Inflammatory macrophage (primary cell): ENCODE measurements at places on chromosomes 12 and 14.

DNA sequence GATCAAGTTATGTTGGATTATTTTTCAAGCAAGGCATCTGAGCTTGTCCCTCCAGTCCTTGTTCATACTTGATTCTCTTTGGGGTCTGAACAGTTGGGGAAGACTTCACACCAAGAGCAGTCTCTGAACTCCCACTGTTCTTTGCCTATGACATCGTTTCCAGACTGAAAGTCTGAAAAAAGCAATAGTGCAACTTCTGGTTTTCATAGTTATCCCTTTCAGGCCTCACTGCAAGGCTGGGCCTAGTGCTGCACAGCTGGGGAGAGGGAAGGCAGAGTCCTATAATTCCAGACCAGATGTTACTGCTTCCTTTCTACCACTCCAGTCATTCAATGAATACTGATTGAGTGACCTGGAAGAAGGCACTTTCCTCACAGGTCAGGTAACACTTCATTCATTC is 187.1 kb upstream of the CCND2 start:
- no peak for DNase-seq

DNA sequence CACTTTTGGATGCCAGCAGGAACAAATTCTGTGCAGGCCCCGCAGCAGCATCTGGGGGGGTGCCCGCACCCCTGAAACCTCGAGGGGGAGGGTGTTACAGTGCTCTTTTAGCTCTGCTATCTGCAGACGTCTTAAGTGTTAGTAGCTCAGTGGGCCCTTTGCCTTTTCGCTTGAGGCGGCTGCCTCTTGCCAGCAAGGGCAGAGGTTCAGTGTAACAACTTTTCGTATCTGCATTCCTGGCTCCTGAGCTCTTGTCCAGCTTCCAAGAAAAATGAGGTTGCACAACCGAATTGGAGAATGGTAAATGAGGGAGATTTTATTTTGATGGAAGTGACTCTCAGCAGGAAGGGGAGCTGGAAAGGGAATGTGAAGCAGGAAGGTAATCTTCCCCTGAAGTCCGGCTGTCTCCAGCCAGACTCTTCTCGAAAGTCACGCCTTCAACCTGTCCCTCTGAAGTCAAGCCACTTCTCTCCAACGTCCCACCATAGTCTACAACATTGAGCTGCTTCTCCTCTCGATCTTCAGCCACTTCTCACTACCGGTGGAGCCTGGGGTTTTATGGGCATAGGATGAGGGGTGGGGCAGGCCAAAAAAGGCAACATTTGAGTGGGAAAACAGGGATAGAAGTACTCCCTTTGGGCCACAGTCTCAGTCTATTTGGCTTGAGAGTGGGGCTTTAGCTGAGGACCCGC is 17.8 kb downstream of the TAS2R50 start:
- no peak for DNase-seq

- no peak for DNase-seq
Measured at GRCh38 chr12:80154261-80154660, 54.9 kb downstream of the OTOGL start.

DNA sequence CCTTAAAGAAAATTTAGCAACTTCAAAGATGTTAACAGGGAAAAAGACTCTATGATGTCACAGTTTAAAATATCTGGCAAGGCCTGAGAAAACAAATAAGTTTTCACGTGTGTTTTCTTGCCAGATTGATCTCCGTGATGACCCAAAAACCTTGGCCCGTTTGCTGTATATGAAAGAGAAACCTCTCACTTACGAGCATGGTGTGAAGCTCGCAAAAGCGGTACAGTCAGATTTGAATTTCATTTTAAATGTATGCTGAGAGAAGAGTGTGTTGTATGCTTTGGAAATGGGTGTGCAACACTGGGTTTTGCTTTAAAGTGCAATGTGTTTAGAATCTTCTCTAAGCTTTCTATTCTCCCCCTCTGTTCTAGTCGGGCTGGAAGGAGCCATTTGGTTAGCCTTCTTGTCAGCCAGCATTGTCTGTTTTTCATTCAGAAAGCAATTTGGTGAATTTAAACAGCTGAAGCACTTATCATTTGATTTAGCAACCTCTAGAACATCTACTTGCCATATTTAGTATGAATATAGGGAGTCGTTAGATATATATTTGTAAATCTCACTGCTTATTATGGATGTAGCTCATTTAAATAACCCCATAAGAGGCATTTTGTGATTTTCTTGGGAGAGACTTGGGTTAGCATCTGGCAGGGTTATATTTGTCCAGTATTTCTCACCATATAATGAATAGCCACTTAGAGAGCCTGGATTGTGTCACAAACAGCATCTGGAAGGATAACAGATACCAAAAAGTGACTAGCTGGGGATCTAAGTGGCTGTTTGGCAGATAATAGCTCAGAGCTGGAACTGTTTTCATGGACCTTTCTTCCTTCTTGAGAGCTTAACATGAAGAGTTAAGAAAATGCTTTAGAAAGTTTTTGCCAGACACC is 35.5 kb downstream of the GPHB5 start:
- DNase-seq = no peak

DNA sequence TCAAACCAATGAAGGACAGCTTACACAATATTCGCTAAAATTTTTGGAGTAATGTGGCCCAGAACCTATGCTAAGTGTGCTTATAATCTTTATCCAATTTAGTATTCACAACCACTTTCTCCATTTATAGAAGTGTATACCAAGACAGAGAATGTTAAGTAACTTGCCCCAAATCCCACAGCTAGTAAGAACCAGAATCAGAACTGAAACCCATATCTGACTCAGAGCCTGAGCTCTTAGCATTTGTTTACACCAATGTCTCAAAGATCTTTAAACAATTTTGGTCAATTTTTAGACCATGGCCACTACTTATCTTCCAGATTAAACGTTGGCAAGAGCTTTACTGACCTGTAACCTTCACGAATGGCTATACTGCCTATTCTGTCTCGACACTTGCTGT is 53.0 kb downstream of the PAPLN start:
- DNase-seq = no peak

- no peak for DNase-seq
Measured at GRCh38 chr14:101875727-101876554, 88.4 kb upstream of the DYNC1H1 start.

GRCh38 chr14:31051023-31051422 is 24.8 kb upstream of the STRN3 start:
- DNase-seq = no peak

DNA sequence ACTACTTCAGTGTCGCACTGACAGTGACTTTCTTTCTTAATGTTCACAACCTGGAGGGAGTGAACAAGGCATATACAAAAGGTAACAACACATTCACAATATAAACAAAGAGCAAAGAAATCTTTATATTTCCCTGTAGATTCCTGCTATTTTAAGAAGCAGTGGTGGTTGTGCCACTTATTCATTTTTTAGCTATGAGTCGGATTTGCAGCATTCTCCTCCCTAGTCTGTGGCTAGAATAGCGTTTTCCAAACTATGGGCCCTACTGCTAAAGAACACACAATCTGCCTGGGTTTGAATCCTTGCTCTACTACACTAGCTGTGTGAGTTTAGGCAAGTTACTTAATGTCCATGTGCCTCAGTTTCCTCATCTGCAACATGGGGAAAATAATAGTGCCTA is 18.6 kb upstream of the MDM1 start:
- DNase-seq = no peak

GRCh38 chr12:106276032-106276740 is 26.3 kb upstream of the TCP11L2 start:
- no peak for DNase-seq

- DNase-seq = no peak
Measured at GRCh38 chr12:124884587-124885438, 21.1 kb upstream of the SCARB1 start.

- no peak for DNase-seq
Measured at GRCh38 chr12:90268574-90268973, 559.9 kb upstream of the ATP2B1 start.

DNA sequence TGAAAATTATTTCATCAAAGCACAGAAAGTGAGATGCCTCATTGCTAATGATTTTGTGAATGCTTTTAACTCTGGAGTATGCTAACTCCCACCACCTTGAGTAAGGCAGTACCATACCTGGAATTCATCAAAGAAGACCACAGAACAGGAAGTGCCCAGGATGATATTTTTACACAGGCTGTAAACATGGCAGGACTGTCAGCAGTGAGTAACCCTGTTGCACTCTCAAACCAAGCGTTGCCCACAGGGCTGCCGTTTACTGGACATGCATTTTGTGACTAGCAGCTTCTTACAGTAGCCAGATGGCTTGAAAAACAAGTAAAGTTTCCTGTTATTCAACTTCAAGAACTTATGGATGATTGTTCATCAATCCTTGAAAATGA is 42.4 kb downstream of the RALGAPA1 start:
- no peak for DNase-seq

DNA sequence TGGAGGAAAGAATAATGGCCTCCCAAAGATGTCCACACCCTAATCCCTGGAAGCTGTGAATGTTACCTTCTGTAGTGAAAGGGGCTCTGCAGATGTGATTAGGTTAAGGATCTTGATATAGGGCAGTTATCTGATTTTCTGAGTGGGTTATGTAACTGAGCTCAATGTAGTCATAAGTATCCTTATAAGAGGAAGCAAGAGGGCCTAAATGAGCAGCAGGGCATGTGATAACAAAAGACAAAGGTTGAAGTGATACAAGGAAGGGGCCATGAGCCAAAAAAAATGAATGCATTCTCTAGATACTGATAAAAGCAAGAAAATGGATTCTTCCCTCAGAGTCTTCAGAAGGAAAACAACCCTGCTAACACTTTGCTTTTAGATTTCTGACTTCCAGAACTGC is 78.8 kb downstream of the OSBPL8 start:
- peak; percentile 56 for DNase-seq

DNA sequence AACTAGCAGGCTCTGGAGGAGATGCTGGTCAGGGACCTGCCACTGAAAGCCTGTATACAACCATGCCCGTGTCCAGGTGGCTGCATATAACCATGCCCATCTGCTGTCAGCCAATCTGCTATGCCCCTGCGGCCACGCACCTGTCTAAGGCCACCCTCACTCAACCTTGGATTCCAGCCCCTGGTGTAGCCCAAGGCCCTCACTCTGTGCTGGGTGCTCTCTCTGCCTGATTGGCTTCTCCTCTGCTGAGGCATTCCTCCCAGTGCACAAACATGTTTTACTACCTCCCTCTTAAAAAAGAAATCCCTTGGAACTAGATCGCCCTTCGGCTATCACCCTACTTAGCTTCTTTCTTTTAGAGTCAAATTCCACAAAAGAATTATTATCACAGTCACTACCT is 45.5 kb downstream of the ZFP36L1 start:
- no peak for DNase-seq

DNA sequence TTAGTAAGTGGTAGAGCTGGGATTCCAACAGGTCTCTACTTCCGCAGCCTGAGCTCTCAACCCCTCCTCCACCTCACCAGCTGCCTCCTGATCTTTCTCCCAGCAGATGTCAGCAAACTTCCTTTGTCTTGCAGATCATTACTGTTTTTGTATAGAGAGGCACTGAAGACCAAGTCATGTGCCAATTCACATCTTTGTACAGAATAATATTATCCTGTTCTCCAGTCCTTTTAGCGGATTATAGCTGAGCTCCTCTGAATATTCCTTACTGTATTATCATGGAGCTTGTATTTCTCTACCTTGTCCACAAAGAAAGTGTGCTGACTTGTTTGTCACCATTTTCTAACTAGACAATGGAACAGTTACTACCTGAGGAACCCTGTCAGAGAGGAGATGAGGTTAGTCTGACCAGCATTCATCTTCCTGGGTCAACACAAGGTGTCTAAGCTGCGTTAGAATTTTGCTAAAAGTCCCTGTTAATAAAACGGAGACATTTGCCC is 142.3 kb upstream of the ARHGAP5 start:
- peak; percentile 41 for DNase-seq

DNA sequence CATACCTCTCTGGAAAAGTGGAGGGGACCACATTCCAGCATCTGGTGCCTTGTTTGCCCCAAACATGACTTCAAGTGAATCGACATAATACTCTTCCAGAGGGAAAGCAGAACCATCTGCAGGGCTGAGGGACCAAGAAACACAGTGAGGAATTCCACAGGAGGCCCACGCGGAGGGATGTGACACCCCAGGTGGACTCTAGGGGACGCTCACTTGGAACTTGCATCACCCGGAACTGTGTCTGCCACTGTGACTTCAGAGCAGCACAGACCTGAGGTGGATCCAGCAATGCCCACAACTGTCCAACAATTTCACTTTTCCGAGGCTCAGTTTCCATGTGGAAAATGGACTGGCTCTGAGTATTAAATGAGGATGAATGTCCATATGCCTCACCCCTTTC is 14.3 kb upstream of the CLMN start:
- DNase-seq = no peak

GRCh38 chr12:47360771-47361388 is 281.1 kb upstream of the AMIGO2 start:
- peak; percentile 52 for DNase-seq

DNA sequence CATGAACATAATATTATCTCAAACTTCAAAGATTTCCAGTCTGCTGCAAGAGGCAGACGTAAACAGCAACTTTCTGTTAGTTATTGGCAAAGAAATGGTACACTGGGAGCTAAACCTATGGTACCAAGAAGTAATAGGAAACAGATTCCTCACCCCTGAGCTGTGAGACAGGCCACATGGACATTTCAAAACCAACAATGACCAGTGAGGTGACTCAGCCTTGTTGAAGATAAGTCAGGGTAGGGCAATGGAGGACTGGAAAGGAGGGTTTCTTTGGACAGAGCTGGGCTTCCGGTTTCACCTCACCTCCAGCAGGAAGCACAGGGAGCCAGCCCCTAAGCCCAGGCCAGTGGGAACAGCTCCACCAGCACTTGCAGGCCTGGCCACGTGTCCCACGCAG is 1320.5 kb downstream of the AACS start:
- no peak for DNase-seq

GRCh38 chr12:110102255-110102654 is 21.9 kb upstream of the IFT81 start:
- DNase-seq = peak; percentile 75
